ENCODE measurements at places on chromosomes 1 and 21.

GRCh38 chr1:9233241-9233941 lies 1.2 kb upstream of the H6PD start:
- no peak for DNase-seq

GRCh38 chr1:66617362-66618184 lies 83.6 kb downstream of the SGIP1 start:
- no peak for DNase-seq

GRCh38 chr1:154256686-154257085 lies 15.7 kb upstream of the HAX1 start:
- no peak for DNase-seq

GRCh38 chr1:47662068-47662467 lies 224.2 kb downstream of the FOXD2 start:
- no peak for DNase-seq

DNA sequence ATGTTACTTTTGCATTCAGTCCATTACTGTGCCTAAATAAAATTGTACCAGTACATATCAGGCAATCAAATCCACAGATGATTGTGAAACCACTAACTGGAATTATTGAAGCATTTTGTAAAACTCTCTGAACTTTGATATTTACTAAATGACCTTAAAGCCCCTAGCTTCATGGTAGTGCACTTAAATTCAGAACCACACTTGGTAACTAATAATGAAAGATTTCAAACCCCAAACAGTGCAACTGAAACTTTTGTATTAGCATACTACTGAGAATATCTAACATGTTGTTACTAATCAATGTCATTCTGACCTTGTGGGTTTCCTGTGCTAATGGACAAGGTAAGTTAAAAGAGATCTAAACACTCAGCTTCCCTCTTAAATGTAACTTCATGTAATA lies at the start of gene CFHR3:
CFHR3 (plus strand) TSS at position 238 of the 400 bp plus-strand sequence; CDS start at position 285, 47 bp downstream.
- no peak for DNase-seq
